ENCODE measurements at places on chromosomes 3 and 15.

- peak; percentile 63 for DNase-seq
These were observed 49.9 kb downstream of the KY start for GRCh38 chr3:134600685-134601463.

GRCh38 chr3:30181178-30181465 is 425.3 kb upstream of the TGFBR2 start:
- DNase-seq, result no peak

DNA sequence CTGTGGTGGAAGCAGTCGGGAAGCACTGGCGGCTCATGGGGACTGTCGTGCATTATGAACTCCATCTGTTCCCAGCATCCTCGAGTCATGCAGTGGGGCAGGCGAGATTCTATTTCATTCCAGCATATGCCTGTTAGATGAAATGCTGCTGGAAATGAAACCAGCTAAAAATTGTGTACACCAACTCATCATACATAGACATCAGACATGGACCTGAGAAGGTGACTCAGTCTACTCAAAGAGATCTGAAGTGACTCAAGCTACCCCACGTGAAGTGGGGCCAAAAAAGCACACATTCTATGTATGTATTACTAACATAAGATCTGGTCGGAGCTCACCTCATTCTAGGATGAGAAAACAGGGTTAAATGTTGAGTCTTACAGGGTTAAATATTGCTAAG is 47.5 kb upstream of the FAM98B start:
- no peak for DNase-seq

DNA sequence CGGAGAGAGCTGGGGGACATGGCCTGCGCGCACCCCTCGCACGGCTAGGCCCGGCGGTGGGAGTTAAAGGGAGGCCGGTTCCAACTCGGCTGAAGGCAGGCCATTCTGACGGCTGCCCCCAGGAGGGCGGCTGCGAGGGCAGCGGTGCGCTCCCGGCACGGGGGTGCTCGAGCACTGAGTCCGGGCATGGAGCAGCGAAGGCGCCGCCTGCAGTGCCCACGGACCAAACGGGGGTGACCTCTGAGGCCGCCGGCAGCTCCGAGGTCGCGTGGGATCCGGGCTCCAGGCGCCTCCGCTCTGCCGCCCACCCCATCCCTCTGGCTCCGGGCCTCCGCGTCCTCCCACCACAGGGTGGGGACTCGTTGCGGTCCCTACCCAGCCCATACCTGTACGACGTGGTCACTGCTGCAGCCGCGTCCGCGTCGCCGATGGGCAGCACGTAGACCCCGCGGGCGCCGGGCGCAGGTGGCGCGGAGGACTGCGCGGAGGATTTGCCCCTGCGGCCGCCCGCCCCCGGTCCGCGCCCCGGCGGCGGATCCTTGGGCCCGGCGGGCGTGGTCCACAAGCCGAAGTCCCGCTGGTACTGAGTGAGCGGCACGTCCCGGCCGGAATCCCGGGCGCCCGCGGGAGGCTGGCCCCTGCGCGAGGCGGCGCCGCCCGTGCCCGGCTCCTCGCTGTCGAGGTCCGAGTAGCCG is 469 bp downstream of the MAP6D1 start:
- DNase-seq, result peak; percentile 21

DNA sequence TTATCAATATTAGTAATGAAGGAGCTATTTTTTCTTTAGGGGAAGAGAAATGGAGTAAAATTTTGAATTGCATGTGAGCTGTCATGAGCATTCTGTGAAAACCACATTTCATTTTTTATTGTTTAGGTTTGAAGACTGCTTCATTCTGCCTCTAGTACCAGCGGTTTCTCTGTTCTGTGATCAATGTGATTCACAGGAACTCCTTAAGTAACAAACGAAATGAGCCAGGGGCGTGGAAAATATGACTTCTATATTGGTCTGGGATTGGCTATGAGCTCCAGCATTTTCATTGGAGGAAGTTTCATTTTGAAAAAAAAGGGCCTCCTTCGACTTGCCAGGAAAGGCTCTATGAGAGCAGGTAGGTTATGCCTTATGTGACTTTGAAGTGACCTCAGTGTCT is 13.0 kb downstream of the NIPA2 start:
- no peak for DNase-seq

- no peak for DNase-seq
These were observed 217.2 kb upstream of the IGF1R start for GRCh38 chr15:98431171-98431570.

GRCh38 chr3:47996440-47996839 is 19.8 kb downstream of the MAP4 start:
- DNase-seq, result no peak

DNA sequence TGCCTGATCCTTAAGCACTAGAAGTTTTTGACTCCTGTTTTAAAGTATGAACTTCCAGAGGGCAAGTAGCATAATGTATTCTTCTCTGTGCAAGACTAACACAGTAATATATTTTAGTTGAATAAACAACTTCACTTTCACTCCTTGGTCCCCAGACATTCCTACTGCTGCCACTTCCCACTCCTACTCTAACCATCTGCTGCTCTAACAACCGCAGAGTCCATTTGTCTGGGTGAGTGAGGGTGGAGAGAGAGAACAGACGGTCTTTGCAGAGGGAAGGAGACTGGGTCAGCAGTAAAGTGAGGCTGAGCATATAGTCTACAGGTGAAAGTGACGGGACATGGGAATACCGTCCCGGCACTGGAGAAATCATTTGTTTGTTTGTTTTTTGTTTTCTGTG is 301.0 kb upstream of the SLCO3A1 start:
- DNase-seq, result no peak

DNA sequence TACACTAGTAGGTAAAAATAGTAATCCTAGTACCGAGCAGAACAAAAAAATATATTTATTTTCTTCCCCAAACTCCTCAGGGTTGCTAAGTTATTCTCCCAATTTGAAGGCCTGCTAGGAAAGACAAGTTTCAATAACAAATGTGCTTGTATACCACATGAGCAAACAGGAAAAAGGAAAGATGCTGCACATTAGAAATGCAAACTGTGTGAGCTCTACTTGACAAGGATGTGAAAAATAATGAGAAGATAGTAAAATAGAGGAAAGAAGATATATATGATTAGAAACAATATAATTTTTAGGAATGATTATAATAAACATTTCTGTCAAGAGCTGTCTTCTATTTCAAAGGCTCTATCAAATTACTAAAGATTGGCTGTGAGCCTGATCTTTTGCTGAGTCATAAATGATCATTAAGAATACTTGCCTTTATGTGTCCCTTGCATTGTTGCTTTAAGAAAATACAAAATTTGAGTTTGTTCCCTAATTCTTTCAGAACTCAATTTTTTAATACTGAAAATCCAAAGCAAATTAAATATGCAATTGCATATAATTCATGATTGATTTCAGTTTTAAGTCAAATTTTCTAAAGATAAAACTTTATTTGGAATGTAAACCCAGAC is 174.2 kb downstream of the NEK10 start:
- no peak for DNase-seq

DNA sequence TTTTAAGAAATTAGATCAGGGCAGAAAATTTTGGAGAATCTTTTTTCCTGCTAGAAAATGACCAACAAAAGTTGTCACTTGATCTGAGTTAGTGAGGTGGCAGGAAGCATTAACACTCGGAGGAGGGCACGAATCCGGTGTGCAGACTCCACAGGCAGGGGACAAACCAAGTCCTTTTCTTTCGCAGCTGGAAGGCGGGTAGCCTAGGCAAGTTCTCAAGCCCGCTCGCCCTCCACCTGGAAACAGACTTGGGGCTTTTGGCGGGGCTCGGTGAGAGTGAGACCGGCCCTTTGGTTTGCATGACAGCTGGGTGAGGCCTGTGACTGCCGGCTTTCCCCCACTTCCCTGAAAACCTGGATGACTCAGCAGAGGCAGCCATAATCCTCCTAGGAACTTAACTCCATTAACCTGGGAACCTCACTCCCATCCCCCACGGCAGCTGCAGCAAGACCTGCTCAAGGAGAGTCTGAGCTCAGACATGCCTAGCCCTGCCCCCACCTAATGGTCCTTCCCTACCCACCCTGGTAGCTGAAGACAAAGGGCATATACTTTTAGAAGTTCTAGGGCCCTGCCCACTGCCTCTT is 134.8 kb downstream of the MFSD1 start:
- DNase-seq, result no peak

- no peak for DNase-seq
These were observed 70.1 kb downstream of the LMLN start for GRCh38 chr3:198030125-198030524.

GRCh38 chr3:62479326-62479725 is 106.0 kb upstream of the FEZF2 start:
- DNase-seq, result no peak

GRCh38 chr15:74428970-74429780 is 4.6 kb downstream of the SEMA7A start:
- no peak for DNase-seq

DNA sequence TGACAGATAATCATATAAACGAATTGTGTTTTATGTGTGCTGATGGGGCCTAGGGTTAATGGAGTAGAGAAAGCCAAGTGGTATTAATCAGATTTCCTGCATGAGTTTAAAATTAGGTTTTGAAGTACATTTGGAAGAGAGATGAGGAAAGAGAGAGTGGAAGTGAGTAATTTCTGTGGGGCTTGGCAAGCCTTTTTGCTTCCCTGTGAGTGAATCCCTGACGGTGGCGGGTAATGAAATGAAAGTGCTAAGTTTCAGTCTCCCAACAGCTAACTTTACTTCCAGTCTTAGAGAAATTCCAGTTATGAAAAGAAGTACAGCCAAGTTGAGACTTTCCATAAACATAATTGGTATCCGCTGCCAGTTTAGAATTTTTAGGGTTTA is 139.4 kb downstream of the BBX start:
- no peak for DNase-seq

- no peak for DNase-seq
These were observed 169.4 kb downstream of the TBC1D2B start for GRCh38 chr15:77907824-77908751.

- no peak for DNase-seq
These were observed 151.1 kb upstream of the OSTN start for GRCh38 chr3:191047930-191048329.

GRCh38 chr3:15527031-15527459 is 5.5 kb upstream of the COLQ start:
- peak; percentile 12 for DNase-seq

DNA sequence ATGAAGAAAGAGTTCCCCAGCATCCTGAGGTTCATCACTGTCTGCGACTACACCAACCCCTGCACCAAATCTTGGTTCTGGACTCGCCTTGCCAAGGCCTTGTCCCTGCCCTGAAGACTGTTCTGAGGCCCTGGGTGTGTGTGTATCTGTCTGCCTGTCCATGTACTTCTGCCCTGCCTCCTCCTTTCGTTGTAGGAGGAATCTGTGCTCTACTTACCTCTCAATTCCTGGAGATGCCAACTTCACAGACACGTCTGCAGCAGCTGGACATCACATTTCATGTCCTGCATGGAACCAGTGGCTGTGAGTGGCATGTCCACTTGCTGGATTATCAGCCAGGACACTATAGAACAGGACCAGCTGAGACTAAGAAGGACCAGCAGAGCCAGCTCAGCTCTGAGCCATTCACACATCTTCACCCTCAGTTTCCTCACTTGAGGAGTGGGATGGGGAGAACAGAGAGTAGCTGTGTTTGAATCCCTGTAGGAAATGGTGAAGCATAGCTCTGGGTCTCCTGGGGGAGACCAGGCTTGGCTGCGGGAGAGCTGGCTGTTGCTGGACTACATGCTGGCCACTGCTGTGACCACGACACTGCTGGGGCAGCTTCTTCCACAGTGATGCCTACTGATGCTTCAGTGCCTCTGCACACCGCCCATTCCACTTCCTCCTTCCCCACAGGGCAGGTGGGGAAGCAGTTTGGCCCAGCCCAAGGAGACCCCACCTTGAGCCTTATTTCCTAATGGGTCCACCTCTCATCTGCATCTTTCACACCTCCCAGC is 2.9 kb downstream of the MYD88 start:
- DNase-seq, result no peak

GRCh38 chr3:113200946-113201345 is 10.4 kb upstream of the BOC start:
- no peak for DNase-seq

DNA sequence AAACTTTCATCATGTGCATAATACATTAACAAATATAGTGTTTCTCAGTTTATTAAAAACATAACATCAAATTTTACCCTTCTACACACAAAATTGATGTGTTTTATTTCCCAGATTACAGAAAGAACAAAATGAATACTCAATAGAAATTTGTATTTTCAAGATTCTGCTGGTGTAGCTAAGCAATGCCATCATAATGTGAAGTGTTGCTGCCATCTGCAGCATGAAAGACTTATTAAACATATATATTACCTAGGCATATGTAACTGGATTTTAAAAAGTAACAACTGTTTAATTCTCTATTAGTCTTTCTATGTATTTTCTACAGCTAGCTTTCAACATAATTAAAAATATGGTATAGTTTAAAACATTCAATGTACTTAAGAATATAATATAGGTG is 27.5 kb downstream of the PLSCR5 start:
- DNase-seq, result no peak

DNA sequence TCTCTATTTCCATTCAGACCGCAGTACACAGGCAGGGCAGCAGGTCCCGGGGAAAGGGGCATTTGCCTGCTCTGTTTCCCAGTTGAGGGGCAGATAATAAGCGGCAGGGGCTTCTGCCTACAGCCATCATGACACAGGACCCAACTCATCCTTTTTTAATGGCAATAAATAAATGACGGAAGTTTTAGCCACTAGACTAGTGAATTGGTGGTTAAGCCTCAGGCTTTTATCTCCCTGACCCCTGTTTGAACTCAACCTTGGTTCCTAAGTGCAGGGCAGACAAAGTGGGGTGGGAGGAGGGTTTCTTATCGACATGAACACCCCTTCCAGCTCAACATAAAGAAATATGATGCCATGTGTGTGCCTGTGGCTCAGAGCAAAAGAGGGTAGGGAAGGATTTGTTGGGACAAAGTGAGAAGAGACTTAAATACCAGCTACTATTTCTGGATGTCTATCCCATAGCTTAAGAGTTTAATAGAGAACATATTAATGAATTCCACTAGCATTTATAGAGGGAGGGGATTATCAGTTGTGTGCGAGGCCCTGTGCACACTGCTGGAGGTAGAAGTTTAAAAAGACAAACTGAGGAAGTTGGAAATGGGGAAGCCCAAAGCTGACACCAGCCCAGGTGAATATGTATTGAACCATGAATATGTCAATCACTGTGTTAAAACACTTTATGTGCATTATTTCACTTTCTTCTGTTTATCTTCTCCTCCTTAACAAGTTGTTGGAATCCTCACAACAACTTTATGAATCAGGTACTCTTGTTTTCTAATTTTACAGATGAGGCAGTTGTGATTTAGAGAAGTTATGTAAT is 939.4 kb downstream of the MCTP2 start:
- DNase-seq, result no peak

Measured in progenitor cell of endocrine pancreas (in vitro differentiated cells).